ENCODE measurements at places on chromosomes 12 and 14. TPM values are rescaled to one million over a fixed set of nuclear protein-coding genes. Genes with fewer than 3 reads are reported as not detected.

The BAZ2A gene
- polyA plus RNA-seq: 114 TPM

The RNASE7 gene
- polyA plus RNA-seq: 0.55 TPM

The SLC10A1 gene
- 0.22 TPM for polyA plus RNA-seq

The RASSF8 gene
- polyA plus RNA-seq: 83.8 TPM

The CRIP1 gene
- polyA plus RNA-seq: 22.7 TPM

The MAP3K12 gene
- polyA plus RNA-seq: 38.5 TPM

The RNF31 gene
- 57.5 TPM for polyA plus RNA-seq
